ENCODE measurements at places on chromosomes 4 and X.

- DNase-seq, result no peak
Measured at GRCh38 chr4:95591278-95591677, 42.5 kb upstream of the UNC5C start.

DNA sequence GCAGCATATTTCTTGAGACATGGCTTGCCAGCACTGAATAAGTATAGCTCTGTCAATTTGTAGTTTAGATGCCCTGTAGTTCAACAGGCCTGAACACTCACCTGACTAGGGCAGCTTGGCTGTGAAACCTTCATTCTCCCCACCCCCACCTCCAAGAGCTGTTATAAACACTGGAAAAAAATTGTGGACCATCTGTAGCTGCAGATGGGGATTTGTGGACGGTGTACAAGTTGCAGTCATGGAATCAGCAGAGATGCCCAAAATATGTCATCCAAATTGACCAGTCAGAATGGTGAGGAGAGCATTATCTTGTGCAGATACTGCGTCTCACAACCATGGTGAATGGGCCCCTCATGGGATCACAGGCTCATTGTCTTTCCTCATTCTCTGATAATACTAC, 76.2 kb upstream of the PAQR3 start:
- no peak for DNase-seq

DNA sequence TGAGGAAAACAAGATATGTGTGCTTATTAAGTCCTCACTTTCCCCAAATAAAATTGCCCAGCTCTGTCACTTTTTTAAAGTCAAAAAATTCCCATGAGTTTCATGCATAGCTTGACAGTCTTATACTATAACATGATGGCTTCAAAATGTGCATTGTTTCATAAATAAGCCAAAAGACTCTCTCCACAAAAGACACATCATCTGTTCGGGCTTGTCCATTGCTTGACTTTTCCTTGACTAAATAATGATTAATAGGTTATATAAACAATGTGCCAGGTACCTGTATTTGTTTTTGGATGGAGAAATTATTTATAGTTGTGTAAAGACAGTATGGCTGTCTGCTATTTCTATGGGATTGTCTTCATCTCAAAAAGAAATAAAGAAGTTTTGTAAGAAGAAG, 329.2 kb upstream of the KLF3 start:
- DNase-seq, result no peak

DNA sequence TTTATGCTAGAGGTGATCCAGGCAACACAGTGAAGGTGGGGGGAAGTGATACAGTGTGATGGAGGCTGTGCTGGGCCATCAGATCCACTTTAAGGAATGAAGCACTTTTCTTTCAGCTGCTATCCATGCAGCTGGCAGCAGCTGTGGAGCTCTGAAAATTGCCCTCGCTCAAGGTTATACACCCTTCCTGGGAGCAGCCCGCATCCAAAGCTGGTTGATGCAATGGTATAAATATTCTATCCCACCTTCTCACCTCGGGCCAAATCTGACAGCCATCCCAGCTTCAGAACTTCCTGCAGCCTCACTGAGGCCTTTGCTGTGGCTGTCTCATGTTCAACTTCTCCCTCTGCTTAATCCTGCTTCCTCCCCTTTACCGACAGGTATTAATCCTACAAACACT, 18.6 kb downstream of the CXCL13 start:
- no peak for DNase-seq

DNA sequence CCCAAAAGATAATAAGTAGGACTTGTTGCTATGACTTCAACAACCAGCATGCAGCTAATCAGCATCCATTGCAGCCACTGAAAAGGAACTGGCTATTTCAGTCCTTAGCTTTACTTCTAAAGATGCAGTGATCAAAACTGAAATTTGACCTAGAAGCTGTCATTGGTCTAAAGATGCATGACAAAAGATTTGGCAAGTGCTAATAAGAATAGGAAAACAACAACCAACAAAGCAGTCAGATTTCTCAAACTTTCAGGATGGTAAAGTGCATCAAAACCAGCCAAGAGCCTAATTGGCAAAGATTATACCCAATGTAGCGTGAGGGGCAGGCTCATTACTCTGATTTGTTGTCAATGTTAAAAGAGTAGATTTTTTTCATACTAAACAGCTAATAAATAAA, 77.1 kb upstream of the WDR17 start:
- no peak for DNase-seq

- DNase-seq, result no peak
Measured at GRCh38 chr4:110085131-110085530, 113.3 kb downstream of the ELOVL6 start.

DNA sequence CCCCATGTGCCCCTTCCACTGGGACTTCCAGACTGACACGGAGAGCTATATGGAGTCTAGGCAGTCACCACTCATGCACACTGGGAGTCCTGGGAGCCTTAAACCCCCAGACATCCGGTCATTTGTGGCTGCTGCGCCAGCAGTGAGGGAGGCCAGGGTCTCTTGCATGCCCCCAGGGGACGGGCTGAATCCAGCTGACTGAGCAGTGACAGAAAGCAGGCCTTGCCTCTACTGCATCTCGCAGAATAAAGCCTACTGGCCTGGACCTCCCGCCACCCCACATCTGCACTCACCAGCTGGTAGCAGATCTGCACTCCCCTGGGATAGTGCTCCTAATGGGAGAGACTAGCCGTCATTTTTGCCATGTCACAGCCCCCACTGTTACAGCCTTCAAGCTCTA, 1234.2 kb downstream of the FAM133A start:
- DNase-seq, result no peak

DNA sequence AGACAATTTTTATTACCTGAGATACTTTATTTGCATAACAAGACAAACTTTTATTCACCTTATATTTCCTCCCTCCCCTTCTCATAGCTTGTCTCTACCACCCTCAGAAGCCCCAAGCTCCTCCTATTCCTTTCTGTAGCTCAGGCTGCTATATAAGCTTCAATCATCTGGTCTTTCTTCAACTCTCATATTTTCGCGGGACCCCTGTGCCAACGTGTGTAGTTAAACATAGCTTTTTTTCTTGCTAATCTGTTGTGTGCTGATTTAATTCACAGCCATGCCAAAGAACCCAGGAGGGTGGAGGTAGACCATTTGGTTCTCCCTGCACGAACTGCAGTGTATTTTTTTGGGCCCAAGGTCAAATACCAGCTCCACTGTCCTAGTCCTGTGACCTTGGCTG, 21.1 kb upstream of the CD38 start:
- DNase-seq, result no peak

GRCh38 chr4:127669691-127670090, 36.9 kb downstream of the INTU start:
- DNase-seq, result no peak

All from HCEC 1CT (cell line).